CD4-positive, CD25-positive, alpha-beta regulatory T cell (primary cell): ENCODE measurements at places on chromosomes 4 and X.
A peak's percentile ranks its signal among the peaks of the same experiment; 100 is the strongest.

DNA sequence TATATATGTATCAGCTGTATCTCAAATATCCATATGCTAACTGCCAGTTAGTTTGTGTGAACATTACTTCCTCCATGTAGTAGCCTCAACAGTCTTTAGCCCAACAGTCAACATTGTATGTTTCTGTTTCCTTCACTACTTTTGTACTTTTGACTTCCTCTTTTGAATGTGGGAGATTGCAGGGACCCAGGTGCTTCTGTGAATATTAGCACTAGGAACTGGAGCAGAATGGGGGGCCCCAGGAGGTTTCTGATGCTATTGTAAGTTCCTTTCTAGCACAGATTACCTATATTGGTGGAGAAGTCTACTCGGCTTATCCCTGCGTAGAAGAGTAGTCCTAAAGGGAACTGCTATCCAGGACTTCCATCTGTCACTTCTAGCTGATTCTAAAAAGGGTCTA is 2.3 kb downstream of the PLAC8 start:
- peaks cover 54% of the 10 kb centered on the region for H3K4me1 ChIP-seq
- no peaks in the 10 kb centered on the region for H3K27me3 ChIP-seq
- DNase-seq = peak; percentile 54
- peak overlapping the region; percentile 91 for H3K4me3 ChIP-seq
- peak overlapping the region; percentile 81 for H3K27ac ChIP-seq
- H3K36me3 ChIP-seq = no peaks in the 10 kb centered on the region

GRCh38 chr4:3040452-3041191 is 33.7 kb downstream of the HTT-AS start:
- peak overlapping the region; percentile 55 for H3K27ac ChIP-seq
- no peak overlapping the region for H3K4me3 ChIP-seq
- H3K36me3 ChIP-seq = no peaks in the 10 kb centered on the region
- DNase-seq = no peak
- no peaks in the 10 kb centered on the region for H3K27me3 ChIP-seq
- H3K4me1 ChIP-seq = peaks cover 50% of the 10 kb centered on the region

- no peak overlapping the region for H3K27ac ChIP-seq
- no peak for DNase-seq
- no peak overlapping the region for H3K4me3 ChIP-seq
Observed at GRCh38 chrX:115400960-115401359, 111.4 kb downstream of the LUZP4 start.

GRCh38 chr4:119008761-119009160 is 120.1 kb downstream of the SYNPO2 start:
- H3K36me3 ChIP-seq = no peaks in the 10 kb centered on the region
- H3K4me3 ChIP-seq = no peak overlapping the region
- H3K27ac ChIP-seq = no peak overlapping the region
- no peaks in the 10 kb centered on the region for H3K27me3 ChIP-seq
- DNase-seq = no peak

DNA sequence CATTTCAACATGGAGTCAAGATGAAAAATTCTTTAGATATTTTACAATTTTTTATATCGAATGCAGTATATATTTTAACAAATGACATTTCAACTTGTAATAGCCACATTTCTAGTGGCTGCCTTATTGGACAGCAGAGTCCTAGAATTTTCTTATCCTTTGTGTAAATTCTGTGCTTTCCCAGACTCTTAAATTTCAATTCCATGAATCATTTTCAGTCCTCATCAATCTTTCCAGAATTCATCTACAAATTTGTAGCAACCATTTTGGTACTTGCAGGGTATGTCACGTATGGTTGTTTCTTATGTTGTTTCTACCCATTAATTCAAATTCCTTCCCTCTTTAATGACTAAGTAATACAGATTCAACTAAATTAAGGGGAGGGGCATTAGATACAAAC is 2.7 kb downstream of the PAICS start:
- H3K36me3 ChIP-seq = peaks cover 3% of the 10 kb centered on the region
- no peak overlapping the region for H3K27ac ChIP-seq
- H3K4me1 ChIP-seq = peaks cover 11% of the 10 kb centered on the region
- DNase-seq = no peak
- no peaks in the 10 kb centered on the region for H3K27me3 ChIP-seq
- H3K4me3 ChIP-seq = no peak overlapping the region

DNA sequence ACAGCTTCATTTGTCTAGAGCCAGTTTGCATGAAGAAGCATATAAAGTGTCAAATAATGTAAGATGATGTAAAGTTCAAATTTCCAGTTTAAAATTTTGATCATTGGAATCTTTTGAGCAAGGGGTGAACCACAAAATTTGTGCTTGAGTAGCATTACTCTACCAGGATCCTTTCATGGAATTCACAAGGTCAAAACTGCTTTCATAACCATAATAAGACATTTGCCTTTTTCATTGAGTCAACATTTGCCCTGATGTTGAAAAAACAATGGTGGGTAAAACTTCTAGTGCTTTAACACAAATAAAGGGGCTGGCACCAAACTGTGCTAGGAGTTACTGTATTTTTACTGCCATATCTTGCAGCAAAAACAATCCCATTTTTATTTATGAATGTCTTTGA is 142.2 kb downstream of the GLRA3 start:
- no peaks in the 10 kb centered on the region for H3K4me1 ChIP-seq
- H3K27ac ChIP-seq = no peak overlapping the region
- DNase-seq = no peak
- H3K4me3 ChIP-seq = no peak overlapping the region

DNA sequence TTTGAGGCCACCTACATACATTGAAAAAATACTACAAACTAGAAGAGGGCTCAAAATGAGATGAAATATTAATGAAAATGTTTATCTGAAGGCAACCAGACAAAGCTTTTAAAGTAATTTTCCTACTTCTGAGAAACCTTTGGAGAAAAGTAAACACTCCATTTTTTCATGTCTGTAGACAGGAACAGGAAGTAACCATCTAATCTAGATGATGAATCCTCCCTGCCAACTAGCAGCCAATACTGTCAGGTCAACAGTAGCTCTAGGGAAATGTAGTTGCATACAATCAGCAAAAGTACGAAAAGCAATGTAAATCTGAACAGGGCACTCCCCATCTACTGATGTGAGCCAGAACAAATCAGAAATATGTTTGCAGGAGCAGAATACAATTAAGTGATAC is 49.0 kb downstream of the AMMECR1 start:
- no peaks in the 10 kb centered on the region for H3K27me3 ChIP-seq
- no peaks in the 10 kb centered on the region for H3K36me3 ChIP-seq
- peak overlapping the region; percentile 46 for H3K4me3 ChIP-seq
- no peak for DNase-seq

- no peaks in the 10 kb centered on the region for H3K36me3 ChIP-seq
- H3K27ac ChIP-seq = no peak overlapping the region
- no peaks in the 10 kb centered on the region for H3K4me1 ChIP-seq
- DNase-seq = no peak
- H3K4me3 ChIP-seq = no peak overlapping the region
- no peaks in the 10 kb centered on the region for H3K27me3 ChIP-seq
Observed at GRCh38 chr4:165855191-165855590, 17.8 kb upstream of the TLL1 start.

DNA sequence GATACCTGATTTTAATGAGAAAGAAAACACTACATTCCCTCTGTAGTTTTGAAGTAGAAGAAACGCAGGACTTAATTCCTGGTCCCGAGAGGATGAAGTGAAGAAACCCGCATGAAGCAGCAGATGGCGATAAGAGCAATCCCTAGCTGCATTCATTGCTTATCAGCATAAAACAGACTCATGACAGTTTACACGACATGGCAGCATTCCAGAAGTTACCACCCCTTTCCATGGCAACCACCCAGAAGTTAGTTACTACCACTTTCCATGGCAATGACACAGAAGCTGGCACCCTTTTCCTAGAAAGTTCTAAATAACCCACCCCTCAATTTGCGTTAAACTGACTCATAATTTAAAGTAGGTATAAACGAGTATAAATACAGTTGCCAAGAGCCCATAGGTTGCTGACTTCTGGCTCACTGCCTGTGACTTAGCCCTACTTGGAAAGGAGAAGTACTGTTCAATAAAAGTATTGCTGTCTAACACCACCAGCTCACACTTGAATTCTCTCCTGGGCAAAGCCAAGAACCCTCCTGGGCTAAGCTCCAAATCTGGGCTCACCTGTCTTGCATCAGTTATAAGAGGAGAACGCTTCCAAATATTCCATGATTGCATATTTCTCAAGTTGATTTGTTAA is 5.5 kb upstream of the XAGE2 start:
- DNase-seq = no peak
- no peaks in the 10 kb centered on the region for H3K4me1 ChIP-seq
- H3K27ac ChIP-seq = no peak overlapping the region
- no peaks in the 10 kb centered on the region for H3K36me3 ChIP-seq
- peaks cover 16% of the 10 kb centered on the region for H3K27me3 ChIP-seq

DNA sequence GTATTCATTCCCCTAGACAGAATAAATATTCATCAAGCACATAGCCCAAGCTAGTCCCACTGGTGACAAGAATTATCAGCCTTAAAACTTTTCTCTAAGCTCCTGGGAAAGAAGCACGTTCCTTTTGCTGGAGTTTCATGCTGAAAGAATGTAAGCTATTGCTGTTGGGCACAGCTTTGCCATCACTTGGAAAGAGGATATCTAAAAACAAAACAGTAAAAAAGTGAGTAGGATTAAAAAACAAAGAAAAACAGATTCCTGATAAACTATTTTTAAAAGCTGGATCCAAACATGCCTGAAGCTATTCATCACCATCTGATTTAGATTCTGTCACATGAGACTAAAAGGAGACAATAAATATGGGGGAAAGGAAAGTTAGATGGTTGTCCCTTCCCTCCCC is 176.8 kb downstream of the SCFD2 start:
- no peak overlapping the region for H3K4me3 ChIP-seq
- no peak overlapping the region for H3K27ac ChIP-seq
- H3K27me3 ChIP-seq = no peaks in the 10 kb centered on the region
- no peaks in the 10 kb centered on the region for H3K4me1 ChIP-seq

DNA sequence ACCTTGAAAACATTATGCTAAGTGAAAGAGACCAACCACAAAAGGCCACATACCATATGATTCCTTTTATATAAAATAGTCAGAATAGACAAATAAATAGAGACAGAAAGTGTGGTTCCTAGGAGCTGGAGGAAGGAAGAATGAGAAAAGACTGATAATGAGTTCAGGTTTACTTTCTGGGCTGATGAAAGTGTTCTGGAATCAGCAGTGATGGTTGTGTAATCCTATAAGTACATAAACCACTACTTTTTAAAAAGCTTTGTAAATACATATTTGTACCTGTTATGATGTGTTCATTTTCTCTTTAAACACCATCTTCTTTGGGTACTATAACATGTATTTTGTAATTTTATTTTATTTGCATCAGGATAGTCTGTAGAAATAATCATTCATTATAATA is 20.6 kb downstream of the PIR start:
- H3K4me1 ChIP-seq = no peaks in the 10 kb centered on the region
- H3K27ac ChIP-seq = no peak overlapping the region
- no peak overlapping the region for H3K4me3 ChIP-seq
- no peaks in the 10 kb centered on the region for H3K36me3 ChIP-seq

GRCh38 chrX:17662391-17662790 is 74.9 kb upstream of the SCML1 start:
- H3K4me1 ChIP-seq = no peaks in the 10 kb centered on the region
- no peak for DNase-seq
- no peaks in the 10 kb centered on the region for H3K27me3 ChIP-seq

- H3K27ac ChIP-seq = no peak overlapping the region
- no peaks in the 10 kb centered on the region for H3K27me3 ChIP-seq
- H3K36me3 ChIP-seq = peaks cover 41% of the 10 kb centered on the region
- no peak for DNase-seq
Observed at GRCh38 chr4:102569200-102569599, 68.0 kb downstream of the NFKB1 start.

GRCh38 chrX:34576864-34577263 is 80.2 kb downstream of the TMEM47 start:
- no peaks in the 10 kb centered on the region for H3K36me3 ChIP-seq
- no peaks in the 10 kb centered on the region for H3K27me3 ChIP-seq
- no peaks in the 10 kb centered on the region for H3K4me1 ChIP-seq
- no peak overlapping the region for H3K27ac ChIP-seq

- H3K4me3 ChIP-seq = no peak overlapping the region
- H3K27me3 ChIP-seq = no peaks in the 10 kb centered on the region
- H3K27ac ChIP-seq = no peak overlapping the region
- H3K36me3 ChIP-seq = no peaks in the 10 kb centered on the region
- no peak for DNase-seq
Observed at GRCh38 chrX:22526339-22526738, 253.6 kb downstream of the CBLL2 start.

DNA sequence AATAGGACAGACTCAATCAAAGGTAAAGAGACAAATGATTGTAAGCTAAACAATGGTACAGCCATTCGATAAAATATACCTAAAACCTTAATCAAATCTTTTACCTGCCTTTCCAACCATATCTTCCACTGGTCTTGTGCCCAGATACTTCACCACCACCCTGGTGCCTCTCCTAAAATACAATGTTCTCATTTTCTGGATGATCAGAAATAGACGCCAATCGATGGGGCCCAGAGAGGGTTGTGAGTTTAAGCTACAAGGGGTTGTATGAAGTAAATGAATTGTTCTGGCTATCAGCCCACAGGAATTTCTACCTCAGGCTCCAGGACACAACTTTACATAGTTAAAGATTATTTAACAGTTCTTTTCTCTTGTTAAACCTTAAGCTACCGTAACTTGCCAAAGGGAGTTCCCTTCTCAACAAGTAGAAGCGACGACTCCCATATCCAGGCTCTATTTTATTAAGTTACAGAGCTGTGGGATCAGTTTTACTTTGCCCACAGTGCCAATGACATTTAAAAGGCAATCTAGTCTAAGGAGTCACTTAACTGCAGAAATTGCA is 99.1 kb downstream of the CHRNA9 start:
- peaks cover 15% of the 10 kb centered on the region for H3K4me1 ChIP-seq
- H3K4me3 ChIP-seq = no peak overlapping the region
- no peak for DNase-seq

DNA sequence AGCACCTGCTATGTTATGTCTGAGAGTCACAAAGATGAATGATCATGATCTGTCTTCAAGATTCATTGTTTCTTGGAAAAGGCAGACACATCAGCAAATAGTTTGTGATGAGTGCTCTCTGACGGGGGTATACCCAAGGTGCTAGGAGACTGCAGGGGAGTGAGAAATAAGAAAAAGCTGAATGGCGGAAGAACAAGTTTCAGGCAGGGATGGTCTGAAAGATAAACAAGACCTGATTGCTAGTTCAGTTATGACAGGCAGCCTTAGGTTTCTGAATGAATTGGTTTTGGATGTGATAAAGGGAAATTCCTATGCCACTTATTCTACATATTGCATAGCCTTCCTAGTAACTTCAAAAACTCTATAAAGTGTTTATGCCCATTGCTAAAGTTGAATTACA is 327.0 kb upstream of the DKK2 start:
- H3K4me3 ChIP-seq = no peak overlapping the region
- no peaks in the 10 kb centered on the region for H3K27me3 ChIP-seq
- no peaks in the 10 kb centered on the region for H3K4me1 ChIP-seq
- no peak for DNase-seq
- no peaks in the 10 kb centered on the region for H3K36me3 ChIP-seq

- H3K27ac ChIP-seq = peak overlapping the region; percentile 82
- H3K4me3 ChIP-seq = peak overlapping the region; percentile 86
- peak; percentile 82 for DNase-seq
Observed at GRCh38 chrX:45806410-45807121, 605.9 kb upstream of the DIPK2B start.

- no peaks in the 10 kb centered on the region for H3K27me3 ChIP-seq
- DNase-seq = no peak
- peaks cover 7% of the 10 kb centered on the region for H3K36me3 ChIP-seq
Observed at GRCh38 chrX:49071877-49072711, 1.7 kb downstream of the PRAF2 start.

- no peak overlapping the region for H3K4me3 ChIP-seq
- no peaks in the 10 kb centered on the region for H3K27me3 ChIP-seq
Observed at GRCh38 chr4:71635139-71635748, 148.6 kb downstream of the GC start.

GRCh38 chr4:159481936-159482335 is 379.1 kb downstream of the RAPGEF2 start:
- no peaks in the 10 kb centered on the region for H3K27me3 ChIP-seq
- H3K36me3 ChIP-seq = no peaks in the 10 kb centered on the region
- no peak overlapping the region for H3K4me3 ChIP-seq
- DNase-seq = no peak
